ENCODE measurements at places on chromosomes 11 and 22. TPM values are rescaled to one million over a fixed set of nuclear protein-coding genes. Genes with fewer than 3 reads are reported as not detected.
A peak's percentile ranks its signal among the peaks of the same experiment; 100 is the strongest.

Gene PGA4
- total RNA-seq, result 0.86 TPM

Gene PAMR1
- 12.6 TPM for total RNA-seq

Gene IL17REL
- total RNA-seq, result not detected

Gene CCDC82
- total RNA-seq, result 26.2 TPM

Gene RBMXL2
- total RNA-seq, result not detected

Gene NFRKB
- 19.3 TPM for total RNA-seq

DNA sequence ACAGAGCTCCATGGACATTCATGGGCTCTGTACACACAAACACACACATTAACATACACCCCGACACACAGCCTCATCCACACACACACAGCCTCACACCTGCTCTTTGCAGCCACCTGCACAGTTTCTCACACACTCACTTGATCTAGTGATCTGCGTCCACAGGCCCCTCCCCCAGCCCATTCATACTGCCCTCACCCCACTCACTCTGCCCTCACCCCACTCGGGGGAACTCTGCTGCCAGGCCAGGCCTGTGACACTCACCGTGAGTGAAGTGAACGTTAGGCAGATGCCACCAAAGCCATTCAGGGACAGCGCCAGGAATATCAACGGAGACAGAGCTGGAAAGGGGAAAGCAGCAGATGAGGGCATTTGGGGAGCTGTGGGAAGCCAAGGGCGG is 15.0 kb downstream of the SLC43A1 start:
- H3K36me3 ChIP-seq, result no peaks in the 10 kb centered on the region
- H3K27ac ChIP-seq, result no peak overlapping the region
- no peak overlapping the region for H3K4me3 ChIP-seq
- no peak for DNase-seq
- peaks cover 6% of the 10 kb centered on the region for H3K4me1 ChIP-seq

GRCh38 chr11:14529321-14529720 is 9.1 kb upstream of the PSMA1 start:
- no peaks in the 10 kb centered on the region for H3K4me1 ChIP-seq
- H3K27me3 ChIP-seq, result no peaks in the 10 kb centered on the region
- H3K36me3 ChIP-seq, result no peaks in the 10 kb centered on the region
- no peak overlapping the region for H3K27ac ChIP-seq

DNA sequence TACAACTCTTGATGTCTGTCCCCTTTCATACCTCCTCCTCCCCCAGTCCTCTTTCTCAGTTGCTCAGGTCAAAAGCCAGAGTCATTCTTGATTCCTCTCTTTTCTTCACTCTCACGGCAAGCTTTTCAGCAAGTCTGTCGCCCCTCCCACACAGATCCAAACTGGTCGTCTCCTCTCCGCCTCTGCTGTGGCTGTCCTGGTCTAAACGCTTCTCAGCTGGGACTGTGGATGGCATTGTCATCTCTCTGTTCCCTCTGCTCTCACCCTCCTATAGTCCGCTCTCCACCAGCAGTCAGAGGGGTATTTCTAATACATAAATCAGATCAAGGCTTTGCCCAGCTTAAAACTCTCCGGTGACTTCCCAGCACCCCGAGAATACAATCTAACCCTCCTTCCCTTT is 46.8 kb upstream of the SPATA19 start:
- DNase-seq, result no peak
- H3K4me1 ChIP-seq, result no peaks in the 10 kb centered on the region
- H3K27ac ChIP-seq, result no peak overlapping the region
- H3K27me3 ChIP-seq, result no peaks in the 10 kb centered on the region
- no peak overlapping the region for H3K4me3 ChIP-seq

DNA sequence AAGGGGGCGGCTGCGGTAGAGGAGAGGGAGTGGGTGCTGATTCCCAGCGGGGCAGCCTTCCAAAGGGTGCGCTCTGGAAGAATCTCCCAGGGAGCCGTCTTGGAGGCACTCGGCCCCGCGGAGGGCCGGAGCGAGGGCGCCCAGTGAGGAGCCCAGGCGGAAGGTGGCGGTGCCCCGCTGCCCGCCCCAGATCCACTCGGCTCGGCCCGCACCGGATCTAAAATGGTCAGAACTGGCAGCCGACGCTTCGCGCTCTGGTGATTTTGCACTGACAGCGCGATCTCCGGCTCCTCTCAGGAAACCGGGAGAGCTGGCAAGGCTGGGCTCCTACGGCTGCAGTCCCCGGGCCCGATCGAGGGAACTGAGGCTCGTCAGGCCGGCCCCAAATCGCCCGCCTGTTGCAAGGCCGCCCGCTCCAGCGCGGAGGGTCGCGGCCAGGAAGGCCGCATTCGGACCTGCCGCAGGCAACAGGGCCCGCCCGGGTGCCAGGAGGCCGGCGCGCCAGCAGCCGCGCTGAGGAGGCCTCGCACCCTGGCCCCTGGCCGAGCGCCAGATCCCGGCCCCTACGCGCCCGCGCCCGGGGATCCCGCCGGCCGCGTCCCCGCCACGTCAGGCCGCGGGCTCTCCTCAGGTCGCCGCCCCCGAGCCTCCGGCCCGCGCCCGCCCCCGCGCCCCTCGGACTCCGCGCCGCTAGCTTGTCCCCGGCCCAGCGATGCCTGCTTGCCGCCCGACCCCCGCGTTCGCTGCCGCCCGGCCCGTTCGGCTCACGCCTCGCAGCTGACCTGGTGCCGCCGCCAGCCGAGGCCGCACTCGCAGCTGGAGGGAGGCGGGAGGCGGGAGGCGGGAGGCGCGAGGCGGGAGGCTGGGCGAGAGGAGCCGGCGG is at the start of gene KLHL22:
Gene KLHL22 (minus strand): TSS at position 818 of the 883 bp plus-strand sequence. CDS start 6,584 bp downstream, outside the sequence.
- peaks cover 11% of the 10 kb centered on the region for H3K4me1 ChIP-seq
- peak; percentile 29 for DNase-seq
- H3K36me3 ChIP-seq, result no peaks in the 10 kb centered on the region
- peak within 1 kb of the TSS; percentile 78 for H3K27ac ChIP-seq
- no peaks in the 10 kb centered on the region for H3K27me3 ChIP-seq
- H3K4me3 ChIP-seq, result peak within 1 kb of the TSS; percentile 69

DNA sequence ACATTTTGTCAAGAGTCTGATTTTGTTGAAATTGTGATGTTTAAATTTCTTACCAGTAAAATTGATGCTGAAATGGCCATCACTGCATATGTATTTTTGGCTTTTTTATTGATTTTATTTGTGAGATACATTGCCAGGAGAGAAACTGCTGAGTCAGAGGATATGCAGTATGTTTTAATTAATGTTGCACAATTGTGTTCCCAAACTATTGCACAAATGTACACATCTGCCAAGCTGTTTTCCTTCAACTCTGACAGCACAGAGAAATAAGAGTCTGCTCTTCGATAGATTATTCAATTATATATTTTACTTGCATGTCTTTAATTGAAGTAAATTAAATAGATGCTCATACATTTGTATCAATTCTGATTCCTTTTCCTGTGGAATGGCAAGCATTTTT is 640.2 kb upstream of the LUZP2 start:
- H3K4me1 ChIP-seq, result no peaks in the 10 kb centered on the region
- H3K36me3 ChIP-seq, result no peaks in the 10 kb centered on the region
- no peak for DNase-seq
- no peak overlapping the region for H3K4me3 ChIP-seq
- no peak overlapping the region for H3K27ac ChIP-seq

- no peaks in the 10 kb centered on the region for H3K27me3 ChIP-seq
- H3K36me3 ChIP-seq, result no peaks in the 10 kb centered on the region
- peaks cover 69% of the 10 kb centered on the region for H3K4me1 ChIP-seq
- no peak for DNase-seq
- H3K27ac ChIP-seq, result peak overlapping the region; percentile 86
These were observed 99.4 kb upstream of the AKIP1 start for GRCh38 chr11:8811571-8811970.

DNA sequence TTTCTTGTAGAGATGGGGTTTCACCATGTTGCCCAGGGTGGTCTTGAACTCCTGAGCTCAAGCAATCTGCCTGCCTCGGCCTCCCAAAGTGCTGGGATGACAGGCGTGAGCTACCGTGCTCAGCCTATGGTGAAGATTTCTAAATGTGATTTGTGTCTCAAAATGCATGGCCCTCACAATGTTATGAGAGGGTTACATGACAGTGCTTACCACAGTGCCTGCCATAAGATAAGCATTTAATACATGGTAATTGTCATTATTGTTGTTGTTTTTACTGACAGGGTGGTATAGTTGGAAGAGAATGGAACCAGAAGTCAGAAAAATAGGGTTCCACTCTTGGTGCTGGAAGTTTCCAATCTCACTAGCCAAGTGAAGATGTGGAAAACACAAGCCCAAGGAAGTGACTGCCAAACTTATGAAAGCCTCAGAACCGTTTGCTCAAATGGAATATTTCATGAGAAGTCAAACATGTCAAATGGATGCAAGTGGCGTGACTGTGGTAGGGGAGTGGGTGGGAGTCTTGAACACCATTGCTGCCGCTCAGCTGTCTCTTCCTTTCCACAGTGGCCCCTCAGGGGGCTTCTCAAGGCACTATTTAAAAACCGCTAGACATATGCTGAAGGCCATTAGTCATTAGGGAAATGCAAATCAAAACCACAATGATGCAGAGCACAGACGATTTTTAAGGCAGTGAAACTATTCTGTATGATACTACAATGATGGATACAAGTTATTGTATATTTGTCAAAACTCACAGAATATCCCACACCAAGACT is 29.1 kb upstream of the LMO2 start:
- peaks cover 5% of the 10 kb centered on the region for H3K27me3 ChIP-seq
- H3K4me3 ChIP-seq, result no peak overlapping the region
- no peaks in the 10 kb centered on the region for H3K36me3 ChIP-seq
- peaks cover 6% of the 10 kb centered on the region for H3K4me1 ChIP-seq
- H3K27ac ChIP-seq, result no peak overlapping the region

DNA sequence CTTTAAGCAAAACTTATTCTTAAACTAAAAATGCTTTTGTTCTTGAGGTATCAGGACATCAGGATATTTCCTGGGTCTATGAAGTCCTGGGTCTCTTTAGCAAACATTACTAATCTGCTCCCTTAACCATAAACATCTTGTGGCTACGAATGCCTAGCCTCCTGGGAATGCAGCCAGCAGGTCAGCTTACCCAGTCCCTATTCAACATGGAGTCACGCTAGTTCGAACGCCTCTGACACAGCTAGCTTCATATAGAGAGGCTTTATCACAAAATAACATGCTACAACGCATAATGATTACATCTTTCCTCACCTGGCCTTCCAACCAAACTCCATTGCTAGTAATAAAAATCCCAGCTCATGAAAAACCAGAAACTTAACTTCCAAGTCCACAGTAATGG is 17.5 kb upstream of the FIBIN start:
- DNase-seq, result peak; percentile 92
- H3K27ac ChIP-seq, result peak overlapping the region; percentile 22
- peaks cover 16% of the 10 kb centered on the region for H3K4me1 ChIP-seq
- no peak overlapping the region for H3K4me3 ChIP-seq

DNA sequence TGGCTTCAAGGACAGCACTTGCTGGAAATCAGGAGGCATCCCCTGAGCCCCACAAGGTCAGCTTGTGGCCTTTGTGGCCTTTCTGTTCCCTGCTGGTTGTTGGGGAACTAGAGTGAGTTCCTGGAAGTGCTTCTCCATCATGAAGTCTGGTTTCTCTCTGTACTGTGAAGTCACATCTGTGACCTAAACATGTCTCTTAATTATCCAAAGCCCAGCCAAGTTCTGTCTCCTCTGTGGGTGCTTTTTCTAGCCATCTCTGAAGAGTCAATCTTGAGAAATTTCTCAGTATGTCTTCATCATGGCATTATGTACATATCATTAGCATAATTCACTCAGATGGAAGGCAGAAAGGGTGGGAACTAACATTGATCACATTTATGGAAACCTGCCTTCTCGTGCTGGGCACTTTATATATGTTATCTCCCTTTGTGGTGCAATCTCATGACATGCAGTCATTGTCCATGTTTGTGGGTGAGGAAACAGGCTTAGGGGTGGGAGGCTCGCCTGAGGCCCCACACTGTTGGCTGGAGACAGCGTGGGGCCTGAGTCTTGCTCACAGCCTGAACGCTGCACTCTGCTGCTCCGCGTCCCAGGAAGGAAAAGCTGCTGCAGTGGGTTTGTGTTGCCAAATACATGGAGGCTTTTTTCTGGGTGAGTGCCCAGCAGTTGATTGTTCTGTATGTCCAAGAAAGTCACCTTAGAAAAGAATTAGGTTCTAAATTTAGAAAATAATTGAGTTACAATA is 24.6 kb downstream of the IGHMBP2 start:
- no peak overlapping the region for H3K27ac ChIP-seq
- no peak overlapping the region for H3K4me3 ChIP-seq
- no peaks in the 10 kb centered on the region for H3K27me3 ChIP-seq
- H3K36me3 ChIP-seq, result peaks cover 18% of the 10 kb centered on the region

DNA sequence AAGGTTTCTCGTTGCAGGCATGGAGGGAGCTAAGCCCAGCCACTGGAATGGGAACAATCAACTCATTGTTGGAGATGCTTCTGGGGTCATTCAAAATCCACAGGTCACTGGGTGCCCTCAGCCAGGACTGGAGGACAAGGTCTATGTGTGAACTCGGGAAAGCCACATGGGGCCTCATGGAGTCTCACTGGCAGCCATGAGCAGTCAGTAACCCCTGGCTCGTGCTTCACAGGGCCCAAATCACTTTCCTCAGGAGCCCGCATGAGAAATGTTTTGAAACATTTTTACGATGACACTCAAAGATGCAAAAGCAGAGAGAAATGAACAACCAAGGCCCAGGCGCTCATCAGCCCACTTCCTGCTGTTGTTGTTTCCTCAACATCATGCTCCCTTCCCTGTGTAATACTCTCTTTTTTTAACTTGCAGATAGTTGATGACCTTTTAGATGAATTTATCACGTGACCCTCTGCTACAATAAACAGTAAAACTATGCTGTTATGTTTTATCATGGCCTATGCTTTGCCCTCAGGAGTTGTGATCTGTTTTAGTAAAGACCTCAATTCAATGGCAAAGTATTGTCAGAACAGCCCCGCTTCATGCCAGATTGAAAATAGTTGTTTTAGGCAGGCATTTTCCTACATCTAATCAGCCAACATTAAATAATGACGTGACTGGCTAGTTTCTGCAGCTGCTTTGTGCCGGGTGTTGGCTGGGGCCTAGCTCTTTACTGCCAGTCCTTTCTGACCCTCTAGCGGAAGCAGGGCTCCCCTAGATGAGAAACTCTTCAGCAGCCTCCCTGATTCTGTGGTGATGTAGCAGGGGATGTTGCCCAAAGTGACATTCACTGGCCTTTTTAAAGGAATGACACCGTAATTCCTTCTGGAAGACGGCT is 39.7 kb downstream of the ADAMTS15 start:
- no peak overlapping the region for H3K4me3 ChIP-seq
- H3K27me3 ChIP-seq, result no peaks in the 10 kb centered on the region
- no peaks in the 10 kb centered on the region for H3K4me1 ChIP-seq

GRCh38 chr11:34260072-34260575 is 97.7 kb downstream of the ABTB2 start:
- no peak for DNase-seq
- H3K27me3 ChIP-seq, result no peaks in the 10 kb centered on the region
- H3K4me3 ChIP-seq, result no peak overlapping the region
- H3K36me3 ChIP-seq, result no peaks in the 10 kb centered on the region
- no peak overlapping the region for H3K27ac ChIP-seq

- no peak for DNase-seq
- H3K36me3 ChIP-seq, result peaks cover 3% of the 10 kb centered on the region
- H3K27me3 ChIP-seq, result no peaks in the 10 kb centered on the region
- no peak overlapping the region for H3K27ac ChIP-seq
- H3K4me3 ChIP-seq, result no peak overlapping the region
These were observed 48.7 kb downstream of the TBC1D22A start for GRCh38 chr22:46810856-46811786.

GRCh38 chr22:22123118-22123959 is 121.2 kb upstream of the VPREB1 start:
- DNase-seq, result no peak
- no peaks in the 10 kb centered on the region for H3K36me3 ChIP-seq
- H3K27me3 ChIP-seq, result peaks cover 7% of the 10 kb centered on the region
- no peak overlapping the region for H3K4me3 ChIP-seq
- no peak overlapping the region for H3K27ac ChIP-seq

All from astrocyte (in vitro differentiated cells and primary cell).